ENCODE measurements at places on chromosomes 16 and 17. TPM values are rescaled to one million over a fixed set of nuclear protein-coding genes. Genes with fewer than 3 reads are reported as not detected.

- H3K27ac ChIP-seq: no peak overlapping the region
- H3K36me3 ChIP-seq: peaks cover 18% of the 10 kb centered on the region
- H3K27me3 ChIP-seq: no peaks in the 10 kb centered on the region
- H3K4me3 ChIP-seq: no peak overlapping the region
These were observed 16.7 kb downstream of the IGFBP4 start for GRCh38 chr17:40459636-40460603.

- peaks cover 25% of the 10 kb centered on the region for H3K27me3 ChIP-seq
- no peak for DNase-seq
- H3K27ac ChIP-seq: no peak overlapping the region
- no peaks in the 10 kb centered on the region for H3K36me3 ChIP-seq
These were observed 35.2 kb upstream of the CBX4 start for GRCh38 chr17:79874329-79874981.

The WNT9B gene
- polyA plus RNA-seq: 0.06 TPM

The CMTM2 gene
- polyA plus RNA-seq: not detected
